ENCODE measurements at places on chromosomes 11 and 22.

DNA sequence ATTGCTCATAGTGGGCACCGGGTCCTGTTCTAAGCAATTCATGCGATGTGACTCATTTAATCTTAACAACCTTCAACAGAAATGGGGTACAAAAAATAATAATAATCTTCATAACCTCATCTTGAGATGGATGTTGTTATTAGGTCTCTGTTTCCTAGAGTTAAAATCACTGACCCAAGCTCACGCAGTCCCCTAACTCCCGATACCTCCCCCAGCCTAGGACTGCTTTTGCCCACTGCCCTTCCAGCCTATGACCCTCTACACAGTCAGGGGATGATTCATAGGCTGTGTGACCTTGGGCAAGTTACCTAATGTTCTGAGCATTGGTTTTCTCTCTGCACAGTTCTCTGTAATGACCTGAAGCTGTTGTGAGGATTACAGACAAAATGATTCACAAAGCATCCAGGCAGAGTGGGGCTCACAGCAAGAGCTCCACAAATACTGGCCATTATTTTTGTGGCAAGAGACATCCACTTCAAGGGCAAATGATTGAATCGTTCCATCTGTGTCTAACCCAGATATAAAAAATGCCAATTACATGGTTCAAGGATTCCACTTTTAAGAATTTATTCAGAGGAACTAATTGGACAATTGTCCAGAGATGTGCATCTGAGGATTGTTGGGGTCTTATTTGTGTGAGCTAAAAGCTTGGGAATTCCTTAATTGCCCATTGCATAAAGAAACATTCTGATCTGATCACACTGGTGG is 20.0 kb downstream of the MTFP1 start:
- no peak overlapping the region for H3K27ac ChIP-seq
- H3K36me3 ChIP-seq = no peaks in the 10 kb centered on the region
- H3K4me3 ChIP-seq = no peak overlapping the region
- H3K4me1 ChIP-seq = no peaks in the 10 kb centered on the region

DNA sequence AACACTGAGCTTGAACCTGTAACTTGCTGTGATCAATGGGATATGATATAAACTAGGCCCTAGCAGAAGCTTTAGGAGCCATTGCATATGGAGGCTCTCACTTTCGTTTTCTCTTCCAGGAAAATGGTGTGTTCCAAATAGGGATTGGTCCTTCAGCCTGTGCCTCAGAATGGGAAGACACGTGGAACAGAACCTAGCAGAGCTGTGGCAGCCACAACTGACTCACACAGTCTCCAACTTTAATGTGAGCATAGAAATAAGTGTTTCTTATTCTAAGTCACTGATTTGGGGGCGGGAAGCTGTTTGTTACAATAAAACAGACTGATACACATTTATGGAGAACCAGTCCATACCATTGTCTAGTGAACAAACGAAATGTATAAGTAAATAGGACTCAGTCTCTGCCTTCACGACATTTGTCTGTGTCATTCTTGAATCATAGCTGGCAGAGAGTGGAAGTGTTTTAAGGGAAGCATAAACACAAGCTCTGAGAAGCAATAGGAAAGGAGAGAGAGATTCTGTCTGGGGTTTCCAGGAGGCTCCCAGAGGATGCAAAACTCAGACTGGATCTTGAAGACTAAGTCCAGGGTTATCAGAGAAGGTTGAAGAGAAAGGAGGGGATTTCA is 97.3 kb downstream of the GALNT18 start:
- H3K4me1 ChIP-seq = no peaks in the 10 kb centered on the region
- H3K27ac ChIP-seq = no peak overlapping the region
- H3K36me3 ChIP-seq = no peaks in the 10 kb centered on the region

- no peaks in the 10 kb centered on the region for H3K27me3 ChIP-seq
- no peak overlapping the region for H3K27ac ChIP-seq
- DNase-seq = no peak
- H3K36me3 ChIP-seq = no peaks in the 10 kb centered on the region
Measured at GRCh38 chr11:112526699-112527416, 266.2 kb upstream of the PLET1 start.

GRCh38 chr11:122091835-122092234 is 24.2 kb downstream of the BLID start:
- no peak for DNase-seq
- H3K4me3 ChIP-seq = no peak overlapping the region
- peaks cover 39% of the 10 kb centered on the region for H3K36me3 ChIP-seq
- no peaks in the 10 kb centered on the region for H3K4me1 ChIP-seq
- H3K27ac ChIP-seq = no peak overlapping the region
- no peaks in the 10 kb centered on the region for H3K27me3 ChIP-seq

DNA sequence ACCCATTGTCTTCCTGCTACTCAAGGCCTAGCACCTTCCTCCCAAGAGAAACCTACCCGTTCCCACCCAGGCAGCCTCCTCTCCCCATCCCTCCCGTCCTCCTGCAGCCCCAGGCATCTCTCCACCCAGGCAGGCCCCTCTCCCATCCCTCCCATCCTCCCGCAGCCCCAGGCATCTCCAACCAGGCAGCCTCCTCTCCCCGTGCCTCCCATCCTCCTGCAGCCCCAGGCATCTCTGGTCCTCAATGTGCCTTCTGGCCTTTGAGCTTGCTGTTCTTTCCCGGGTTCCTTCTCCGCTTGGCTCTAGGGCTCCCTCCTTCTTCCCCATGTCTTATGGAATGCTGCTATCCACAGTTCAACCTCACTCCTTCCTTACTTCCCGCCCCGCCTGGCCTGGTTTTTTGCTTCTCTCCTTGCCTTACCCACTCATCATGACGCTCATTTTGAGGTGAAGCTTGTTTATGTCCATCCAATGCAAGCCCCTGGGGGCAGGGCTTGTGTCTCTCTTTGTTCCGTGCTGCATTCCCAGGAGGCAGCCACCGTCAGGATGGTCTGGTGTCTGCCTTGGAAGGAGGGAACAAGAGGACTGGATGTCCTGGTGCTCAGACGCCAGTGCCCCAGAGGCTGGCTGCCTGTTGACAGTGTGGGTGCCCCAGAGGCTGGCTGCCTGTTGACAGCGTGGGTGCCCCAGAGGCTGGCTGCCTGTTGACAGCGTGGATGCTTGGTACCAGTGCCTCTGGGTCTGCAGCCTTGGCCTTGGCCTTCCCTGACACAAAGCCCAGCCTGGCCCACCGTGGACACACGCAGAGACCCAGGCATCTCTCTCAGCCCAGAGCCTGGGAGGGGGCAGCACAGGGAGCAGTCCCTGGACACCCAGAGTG is 815.7 kb downstream of the BRD1 start:
- no peaks in the 10 kb centered on the region for H3K27me3 ChIP-seq
- DNase-seq = peak; percentile 4
- H3K4me3 ChIP-seq = no peak overlapping the region
- H3K36me3 ChIP-seq = no peaks in the 10 kb centered on the region

- no peak overlapping the region for H3K27ac ChIP-seq
- no peaks in the 10 kb centered on the region for H3K4me1 ChIP-seq
- DNase-seq = no peak
- no peaks in the 10 kb centered on the region for H3K27me3 ChIP-seq
- no peak overlapping the region for H3K4me3 ChIP-seq
Measured at GRCh38 chr11:14981507-14981906, 9.4 kb upstream of the CALCA start.

GRCh38 chr22:46761017-46761416 is 1.4 kb upstream of the TBC1D22A start:
- H3K27ac ChIP-seq = peak overlapping the region; percentile 95
- DNase-seq = no peak
- peaks cover 48% of the 10 kb centered on the region for H3K4me1 ChIP-seq
- no peaks in the 10 kb centered on the region for H3K36me3 ChIP-seq
- no peaks in the 10 kb centered on the region for H3K27me3 ChIP-seq

- no peak for DNase-seq
- H3K4me3 ChIP-seq = no peak overlapping the region
- no peak overlapping the region for H3K27ac ChIP-seq
- no peaks in the 10 kb centered on the region for H3K4me1 ChIP-seq
Measured at GRCh38 chr11:116257883-116258282, 514.9 kb downstream of the BUD13 start.

- H3K27ac ChIP-seq = no peak overlapping the region
- H3K4me3 ChIP-seq = no peak overlapping the region
- no peak for DNase-seq
- peaks cover 48% of the 10 kb centered on the region for H3K4me1 ChIP-seq
- H3K36me3 ChIP-seq = no peaks in the 10 kb centered on the region
Measured at GRCh38 chr11:46240861-46241260, 36.6 kb upstream of the CREB3L1 start.

DNA sequence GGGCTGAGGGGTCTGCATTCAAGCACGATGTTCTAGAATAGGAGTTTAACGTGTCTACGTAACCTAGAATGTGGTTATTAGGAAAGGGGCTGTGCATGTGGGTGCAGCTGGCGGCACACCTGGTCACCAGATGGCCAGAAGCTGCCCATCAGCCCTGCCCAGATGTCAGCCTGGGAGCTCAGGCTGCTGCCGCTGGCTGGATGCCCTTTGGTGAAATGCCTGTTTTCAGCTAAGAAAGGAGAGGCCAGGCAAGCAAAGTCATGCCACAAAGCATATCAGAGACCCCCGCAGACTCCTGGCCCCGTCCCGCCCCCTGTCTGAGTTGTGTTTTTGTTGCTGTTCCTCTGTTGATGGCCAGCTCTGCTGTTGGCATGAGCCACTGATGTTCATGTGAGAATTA is 11.3 kb upstream of the ADORA2A start:
- no peaks in the 10 kb centered on the region for H3K36me3 ChIP-seq
- no peak overlapping the region for H3K4me3 ChIP-seq
- DNase-seq = no peak
- no peaks in the 10 kb centered on the region for H3K4me1 ChIP-seq

DNA sequence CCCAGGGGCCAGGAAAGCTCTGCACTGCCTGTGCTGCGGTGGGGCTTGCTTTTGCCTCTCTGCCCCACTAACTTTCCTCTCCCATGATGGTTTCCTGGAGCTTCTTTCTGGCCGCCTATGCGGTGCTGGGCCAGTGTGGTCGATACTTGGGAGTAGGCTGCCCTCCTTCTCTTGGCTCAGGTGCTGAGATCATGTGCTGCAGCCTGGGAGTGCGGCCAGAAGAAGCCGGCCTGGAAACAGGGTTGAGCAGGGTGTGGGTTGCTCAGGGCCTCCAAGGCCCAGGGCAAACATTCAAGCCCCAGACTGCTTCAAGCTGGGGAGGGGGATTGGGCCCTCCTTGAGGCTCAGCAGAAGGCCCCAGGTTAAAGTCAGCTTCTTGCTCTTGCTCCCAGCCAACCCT is 125.0 kb downstream of the NTM start:
- no peak overlapping the region for H3K27ac ChIP-seq
- no peaks in the 10 kb centered on the region for H3K4me1 ChIP-seq
- peak; percentile 22 for DNase-seq
- no peaks in the 10 kb centered on the region for H3K36me3 ChIP-seq
- H3K27me3 ChIP-seq = no peaks in the 10 kb centered on the region
- no peak overlapping the region for H3K4me3 ChIP-seq

DNA sequence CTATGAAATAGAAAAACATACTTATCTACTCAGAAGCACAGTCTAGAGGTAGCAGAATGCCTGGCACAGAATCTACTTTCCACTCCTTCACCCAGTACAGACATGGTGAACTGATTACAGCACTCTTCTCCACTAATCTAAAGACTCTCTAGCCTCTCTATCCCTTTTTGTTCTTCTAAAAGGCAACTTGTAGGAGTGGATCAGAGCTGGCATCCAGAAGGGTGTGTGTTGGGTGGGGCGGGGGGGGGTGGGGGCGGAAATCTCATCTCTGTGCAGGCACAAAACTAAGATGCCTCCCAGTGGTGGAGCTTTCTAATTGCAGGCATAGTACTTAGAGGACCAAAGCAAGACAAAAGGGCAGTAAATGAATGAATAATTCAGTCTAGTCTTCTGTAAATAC is 11.5 kb upstream of the EMID1 start:
- no peak overlapping the region for H3K27ac ChIP-seq
- DNase-seq = no peak
- H3K27me3 ChIP-seq = no peaks in the 10 kb centered on the region
- no peaks in the 10 kb centered on the region for H3K36me3 ChIP-seq
- no peaks in the 10 kb centered on the region for H3K4me1 ChIP-seq

DNA sequence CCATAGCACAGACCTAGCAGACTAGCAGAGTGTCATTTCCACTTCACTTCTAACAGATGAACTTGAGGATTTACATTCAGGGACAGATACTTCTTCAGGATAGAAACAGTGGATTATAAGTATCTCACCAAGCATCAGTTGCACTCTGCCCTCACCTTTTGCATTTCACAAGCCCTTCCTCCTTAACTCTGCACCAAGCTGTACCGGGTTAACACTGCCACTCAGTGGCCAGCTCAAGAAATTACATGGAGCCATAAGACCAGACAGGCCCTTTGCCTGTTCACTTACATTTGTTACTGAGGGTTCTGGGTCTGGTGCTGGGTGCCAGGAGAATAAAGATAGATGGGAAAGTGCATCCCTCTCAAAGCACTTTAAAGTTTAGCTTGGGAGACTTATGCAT is 309.8 kb downstream of the SHANK2 start:
- no peak overlapping the region for H3K4me3 ChIP-seq
- no peak overlapping the region for H3K27ac ChIP-seq
- H3K36me3 ChIP-seq = no peaks in the 10 kb centered on the region

DNA sequence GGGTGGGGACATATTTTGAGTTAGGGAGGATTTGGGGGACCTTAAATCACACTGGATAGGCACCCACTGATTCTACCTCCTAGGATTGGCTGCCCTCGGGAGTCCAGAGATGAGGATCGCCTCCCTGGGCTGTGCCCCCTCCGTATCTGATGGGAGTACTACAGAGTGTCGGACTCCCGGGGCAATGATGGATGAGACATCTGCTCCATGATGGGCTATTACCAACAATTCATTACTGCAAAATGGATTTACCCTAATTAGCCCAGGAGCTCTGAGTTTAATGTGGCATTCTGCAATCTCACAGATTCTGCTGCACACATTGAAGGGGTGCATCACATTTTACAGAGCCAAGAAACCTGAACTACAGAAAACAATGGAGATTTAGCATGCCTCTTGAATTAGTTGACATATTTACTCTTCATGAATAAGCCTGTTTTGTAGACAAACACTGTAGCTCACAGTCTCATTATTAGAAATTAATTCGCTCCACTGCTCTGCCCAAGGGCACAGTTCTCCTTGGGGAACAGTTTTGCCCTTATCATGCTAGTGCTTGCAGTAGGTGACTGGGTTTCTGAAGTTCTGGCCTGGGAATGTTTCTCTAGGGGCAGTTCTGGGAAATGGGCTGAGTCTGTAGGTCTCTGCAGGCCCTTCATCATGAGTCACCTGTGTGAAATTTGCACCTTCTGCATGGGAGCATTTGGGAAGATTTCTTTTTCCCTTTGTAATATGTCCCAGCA is 217.1 kb upstream of the PLET1 start:
- H3K36me3 ChIP-seq = no peaks in the 10 kb centered on the region
- DNase-seq = no peak
- H3K4me1 ChIP-seq = no peaks in the 10 kb centered on the region
- no peak overlapping the region for H3K4me3 ChIP-seq
- no peak overlapping the region for H3K27ac ChIP-seq
- H3K27me3 ChIP-seq = no peaks in the 10 kb centered on the region

DNA sequence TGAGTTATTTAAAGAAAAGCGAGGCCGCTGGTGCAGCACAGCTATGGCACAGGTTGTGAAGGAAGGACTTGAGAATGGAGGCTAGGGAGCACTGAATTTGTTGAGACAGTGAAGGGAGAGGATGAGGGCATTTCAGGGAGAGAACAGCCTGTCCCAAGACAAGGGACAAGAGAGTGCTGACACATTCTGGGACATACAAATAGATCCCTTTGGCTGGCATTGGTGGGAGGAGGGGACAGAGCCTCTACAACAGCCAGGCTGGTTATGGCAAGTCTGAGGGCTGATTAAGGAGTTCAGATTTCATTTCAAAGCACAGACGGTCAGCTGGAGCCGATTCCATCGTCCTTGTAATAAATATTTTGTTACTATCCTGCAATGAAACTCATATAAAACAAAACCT is 1.7 kb upstream of the SLC29A2 start:
- H3K27ac ChIP-seq = no peak overlapping the region
- no peaks in the 10 kb centered on the region for H3K27me3 ChIP-seq
- H3K4me3 ChIP-seq = no peak overlapping the region

Data from tibial nerve (tissue), 4 donors.